ENCODE measurements at places on chromosomes 5 and 9. TPM values are rescaled to one million over a fixed set of nuclear protein-coding genes. Genes with fewer than 3 reads are reported as not detected.

Gene PCDHGC5
- polyA plus RNA-seq, result not detected

Gene CDH6
- not detected for polyA plus RNA-seq

DNA sequence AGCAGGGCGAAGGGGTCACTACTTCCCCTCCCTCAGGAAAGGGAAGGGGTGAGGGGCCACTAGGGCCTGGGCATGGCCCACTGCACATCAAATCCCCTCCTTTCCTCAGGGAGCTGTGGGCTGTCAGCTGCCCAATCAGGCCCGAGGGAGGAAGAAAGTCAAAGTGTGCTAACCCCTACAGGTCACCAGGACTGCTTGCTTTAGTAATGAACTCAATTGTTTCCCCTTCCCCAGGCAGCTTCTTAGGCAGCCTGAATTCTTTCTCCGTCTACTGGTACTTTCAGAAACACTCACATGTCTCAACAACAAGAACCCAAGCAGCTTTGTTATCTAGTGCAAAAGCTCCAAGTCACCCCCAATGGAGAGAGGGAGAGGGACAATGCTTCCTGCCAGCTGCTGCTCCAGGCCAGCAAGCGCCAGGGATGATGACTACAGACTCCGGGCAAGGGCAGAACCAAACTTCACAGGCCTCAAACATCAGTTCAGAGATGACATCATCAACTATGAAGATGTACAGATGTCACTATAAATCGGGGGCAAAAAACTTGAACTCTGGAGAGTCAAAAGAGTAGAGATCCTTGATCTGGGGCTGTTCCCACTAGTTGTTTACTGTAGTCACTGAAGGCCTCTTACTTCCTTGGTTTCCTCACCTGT, 100.7 kb downstream of the SLIT3 start:
- H3K4me3 ChIP-seq, result no peak overlapping the region
- peaks cover 3% of the 10 kb centered on the region for H3K27me3 ChIP-seq
- no peak overlapping the region for H3K27ac ChIP-seq
- no peaks in the 10 kb centered on the region for H3K4me1 ChIP-seq
- H3K36me3 ChIP-seq, result no peaks in the 10 kb centered on the region

DNA sequence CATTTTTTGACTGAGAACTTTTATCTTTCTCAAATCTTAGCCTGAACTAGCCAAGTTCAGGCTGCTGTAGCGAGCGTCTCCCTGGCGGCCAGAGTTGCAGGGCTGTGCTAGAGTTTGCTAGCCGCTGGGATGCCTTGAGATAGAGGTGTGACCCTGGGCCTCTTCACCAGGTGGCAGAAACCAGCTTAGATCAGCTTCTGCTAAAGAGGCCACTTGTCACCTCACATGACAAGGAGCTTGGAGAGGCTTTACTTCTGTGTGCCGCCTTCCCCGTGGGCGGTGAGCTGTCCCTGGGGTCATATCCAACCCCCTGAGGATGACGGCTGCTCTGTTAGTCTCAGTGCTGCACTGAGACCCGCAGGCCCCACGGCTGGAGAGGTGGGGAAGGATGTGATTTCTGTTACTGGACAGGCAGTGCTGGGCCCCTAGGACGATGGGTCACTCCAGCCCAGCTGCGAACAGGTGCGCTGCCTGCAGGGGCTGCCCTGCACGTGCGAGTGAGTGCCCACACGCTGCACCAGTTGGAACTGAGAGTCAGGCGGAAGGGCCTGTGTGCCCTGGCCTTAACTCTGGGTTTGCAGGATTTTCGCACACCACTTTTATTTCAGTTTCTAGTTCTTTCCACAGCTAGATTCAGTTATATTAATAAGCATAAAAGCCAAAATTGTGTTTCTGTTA, 63.8 kb downstream of the EHMT1 start:
- H3K4me1 ChIP-seq, result peaks cover 92% of the 10 kb centered on the region
- H3K4me3 ChIP-seq, result no peak overlapping the region
- H3K36me3 ChIP-seq, result peaks cover 4% of the 10 kb centered on the region
- DNase-seq, result no peak
- no peak overlapping the region for H3K27ac ChIP-seq

- DNase-seq, result no peak
- H3K36me3 ChIP-seq, result no peaks in the 10 kb centered on the region
- H3K4me3 ChIP-seq, result no peak overlapping the region
- no peaks in the 10 kb centered on the region for H3K4me1 ChIP-seq
Measured at GRCh38 chr9:74557571-74557970, 60.4 kb downstream of the RORB start.

Gene WWC1
- polyA plus RNA-seq, result not detected

GRCh38 chr9:116792271-116792670, 105.2 kb downstream of the TRIM32 start:
- no peak overlapping the region for H3K27ac ChIP-seq
- no peaks in the 10 kb centered on the region for H3K4me1 ChIP-seq
- DNase-seq, result no peak
- no peak overlapping the region for H3K4me3 ChIP-seq
- H3K27me3 ChIP-seq, result peaks cover 2% of the 10 kb centered on the region

All from immature natural killer cell (primary cell).